ENCODE measurements at places on chromosomes 3 and 15.

GRCh38 chr3:62332835-62333244, 40.5 kb downstream of the FEZF2 start:
- peak; percentile 47 for DNase-seq

- DNase-seq: peak; percentile 39
Measured at GRCh38 chr15:66294157-66294931, 976 bp downstream of the DIS3L start.

DNA sequence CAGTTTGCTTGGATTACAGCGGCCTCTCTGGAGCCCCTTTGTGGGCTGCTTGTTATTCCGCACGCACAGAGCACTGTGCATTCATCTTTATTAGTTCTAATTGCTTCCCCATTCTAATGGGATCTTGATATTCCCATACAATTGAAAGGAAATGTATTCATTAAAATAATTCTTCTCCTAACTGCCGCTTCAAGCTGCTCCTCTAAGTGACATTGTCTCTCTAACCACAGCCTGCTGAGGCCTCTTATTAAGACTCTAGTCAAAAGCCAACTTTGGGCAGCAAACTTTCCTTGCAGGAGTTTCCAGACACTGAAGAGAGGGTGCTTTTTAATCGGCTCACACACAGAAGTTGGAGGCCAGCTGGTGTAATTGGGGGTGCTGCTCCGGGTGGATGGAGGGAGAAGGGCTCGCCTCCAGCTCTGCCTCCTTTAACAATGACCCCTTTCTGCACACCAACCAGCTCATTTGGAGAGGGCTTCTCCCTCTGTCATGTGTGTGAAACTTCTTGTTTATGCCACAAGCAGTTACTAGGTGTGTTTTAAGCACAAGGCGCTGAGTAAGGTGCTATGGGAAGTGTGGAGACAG, 5.6 kb upstream of the MAGEF1 start:
- DNase-seq: no peak

GRCh38 chr3:52026041-52026440, 30.3 kb downstream of the DUSP7 start:
- DNase-seq: peak; percentile 95

- DNase-seq: peak; percentile 68
Measured at GRCh38 chr3:136893848-136894443, 31.9 kb downstream of the NCK1 start.

- no peak for DNase-seq
Measured at GRCh38 chr3:195187609-195188425, 83.1 kb downstream of the XXYLT1 start.

- DNase-seq: no peak
Measured at GRCh38 chr15:47293466-47294162, 423.7 kb upstream of the SEMA6D start.

GRCh38 chr3:33007776-33008175, 56.3 kb downstream of the CCR4 start:
- no peak for DNase-seq

DNA sequence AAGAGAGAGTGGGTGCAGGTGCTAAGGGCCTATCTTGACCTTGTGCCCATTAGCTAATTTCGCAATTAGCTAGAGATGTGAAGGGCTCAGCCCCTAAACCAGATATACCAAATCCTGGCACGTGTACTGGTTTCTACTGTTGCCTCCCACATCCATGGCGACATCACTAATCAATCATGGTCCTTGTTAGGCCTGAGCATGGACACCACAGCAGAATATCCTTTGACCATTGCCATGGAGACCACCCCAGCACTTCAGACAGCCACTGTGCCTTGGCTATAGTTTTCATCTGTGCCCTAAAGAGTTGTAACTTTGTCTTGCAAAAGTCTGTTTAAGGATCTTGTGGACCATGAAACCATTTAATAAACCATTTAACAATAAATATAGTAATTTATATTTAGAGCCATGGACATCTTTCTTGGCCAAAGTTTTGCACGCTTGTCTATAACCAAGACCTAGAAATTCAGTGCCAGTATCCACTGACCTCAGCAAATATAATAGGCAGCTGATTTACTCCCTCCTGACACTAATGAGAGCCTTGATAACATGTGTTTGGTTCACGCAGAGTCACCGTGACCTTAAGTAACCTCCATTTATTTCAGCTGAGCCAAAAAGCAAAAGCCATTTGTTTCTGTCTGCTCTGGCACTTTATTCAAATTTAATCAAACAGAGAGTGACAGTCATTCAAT, 43.4 kb downstream of the COLQ start:
- no peak for DNase-seq

DNA sequence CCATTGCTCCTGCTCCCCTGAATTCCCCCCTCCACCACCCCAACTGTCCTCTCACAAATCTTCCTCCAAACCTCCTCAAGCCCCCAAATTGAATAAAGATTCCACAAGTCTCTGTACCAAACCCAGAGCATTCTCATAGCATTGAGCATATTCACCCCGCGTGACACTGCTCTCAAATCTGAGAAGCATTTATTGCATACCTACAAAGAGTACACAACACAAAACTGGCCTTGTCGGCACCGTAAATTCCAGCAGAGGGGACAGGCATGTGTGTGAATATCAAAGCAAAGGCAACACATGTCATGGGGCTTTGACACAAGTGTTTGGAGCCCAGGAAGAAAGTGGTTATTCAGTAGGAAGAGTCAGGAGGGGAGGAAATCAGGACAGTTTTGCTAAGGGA, 2.6 kb downstream of the CLDN18 start:
- no peak for DNase-seq

- no peak for DNase-seq
Measured at GRCh38 chr15:85280203-85280602, 100.2 kb upstream of the AKAP13 start.

GRCh38 chr15:32942401-32942841, 224.6 kb downstream of the GREM1 start:
- DNase-seq: no peak

DNA sequence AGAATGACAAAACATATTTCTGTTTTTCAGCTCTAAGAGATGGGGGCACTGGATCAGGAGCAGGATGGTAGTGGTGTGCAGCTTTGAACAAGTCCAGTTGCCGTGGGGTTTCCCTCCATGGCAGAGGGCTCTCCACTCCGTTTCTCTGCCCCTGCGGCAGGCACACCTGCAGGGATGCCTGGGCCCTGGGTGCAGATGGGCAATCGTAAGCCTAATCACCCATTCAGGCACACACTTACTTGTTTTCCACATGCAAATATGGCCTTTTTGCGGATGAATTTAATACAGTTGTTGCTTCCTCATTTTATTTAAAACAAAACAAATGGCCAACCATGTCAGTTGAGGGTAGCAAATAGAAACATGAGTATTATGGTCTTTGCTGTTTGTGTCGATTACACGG, 85.1 kb downstream of the LPP start:
- no peak for DNase-seq

DNA sequence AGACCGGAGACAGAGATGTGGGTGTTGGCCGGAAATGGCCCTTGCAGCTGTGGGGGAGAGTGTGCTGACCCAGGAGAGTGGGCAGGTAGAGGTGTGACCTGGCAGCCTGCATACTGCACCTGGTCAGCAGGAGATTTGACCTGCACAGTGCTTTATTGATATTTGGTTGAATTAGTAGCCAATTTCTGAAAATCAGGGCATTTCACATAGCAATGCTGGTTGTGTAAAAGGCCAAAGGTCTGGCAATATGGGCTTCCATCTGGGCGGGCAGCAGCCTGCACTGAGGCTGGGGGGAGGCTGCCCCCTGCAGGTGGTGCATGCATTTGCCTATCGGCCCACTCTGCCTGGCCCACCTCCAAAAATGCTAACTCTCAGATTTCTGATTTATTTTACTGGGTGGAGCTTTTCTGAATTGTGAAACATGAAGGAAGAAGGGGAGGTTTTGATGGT, 9.4 kb upstream of the MGLL start:
- peak; percentile 55 for DNase-seq

GRCh38 chr3:65500398-65501306, 538.1 kb downstream of the MAGI1 start:
- no peak for DNase-seq

DNA sequence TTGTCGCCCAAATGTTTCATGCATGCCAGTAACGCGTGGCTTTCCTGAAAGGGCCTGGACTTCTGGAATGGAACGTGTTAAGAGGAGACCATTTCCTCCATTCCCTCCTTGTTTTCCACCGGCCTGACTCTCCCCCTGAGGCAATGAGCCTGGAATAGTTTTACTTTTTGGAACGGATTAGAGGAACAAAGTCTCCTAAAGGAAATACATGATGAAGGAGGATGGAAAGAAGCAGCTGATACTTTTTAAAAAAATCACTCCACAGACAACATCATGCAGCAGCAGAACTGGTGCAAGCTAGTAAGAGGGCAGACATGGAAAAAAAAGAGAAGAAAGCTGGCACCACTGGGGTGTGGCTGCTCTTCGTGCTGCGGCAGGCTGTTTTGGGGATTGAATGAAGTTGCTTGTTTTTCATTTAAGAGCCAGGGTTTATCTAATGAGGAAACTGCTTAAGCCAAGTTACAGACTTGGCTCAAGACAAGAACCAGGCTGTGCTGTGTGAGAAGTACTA, 3.6 kb upstream of the KBTBD12 start:
- DNase-seq: no peak

- no peak for DNase-seq
Measured at GRCh38 chr3:156764751-156765150, 61.4 kb upstream of the LEKR1 start.

DNA sequence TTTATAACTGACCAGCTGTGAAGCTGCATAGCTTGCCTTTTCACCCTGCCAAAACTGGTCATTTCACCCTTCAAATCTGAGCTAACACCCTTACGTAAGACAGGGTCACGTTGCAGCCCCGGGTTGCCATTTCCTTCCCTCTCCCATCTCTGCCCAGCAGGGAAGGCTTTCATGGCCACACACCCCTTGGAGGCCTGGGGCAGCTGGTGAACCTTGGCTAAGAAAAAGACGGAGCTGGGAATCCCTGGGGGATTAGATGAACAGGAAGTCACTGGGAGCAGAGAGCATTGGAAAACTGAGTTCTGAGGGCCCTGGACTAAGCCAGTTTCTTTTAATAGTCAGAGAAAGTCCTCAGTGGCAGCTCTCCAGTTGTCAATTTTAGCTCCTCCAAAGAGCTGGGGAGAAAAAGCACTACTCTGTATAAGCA, 67.8 kb downstream of the TTC23 start:
- DNase-seq: peak; percentile 84

- DNase-seq: no peak
Measured at GRCh38 chr3:61080737-61081445, 170.4 kb downstream of the FHIT start.

DNA sequence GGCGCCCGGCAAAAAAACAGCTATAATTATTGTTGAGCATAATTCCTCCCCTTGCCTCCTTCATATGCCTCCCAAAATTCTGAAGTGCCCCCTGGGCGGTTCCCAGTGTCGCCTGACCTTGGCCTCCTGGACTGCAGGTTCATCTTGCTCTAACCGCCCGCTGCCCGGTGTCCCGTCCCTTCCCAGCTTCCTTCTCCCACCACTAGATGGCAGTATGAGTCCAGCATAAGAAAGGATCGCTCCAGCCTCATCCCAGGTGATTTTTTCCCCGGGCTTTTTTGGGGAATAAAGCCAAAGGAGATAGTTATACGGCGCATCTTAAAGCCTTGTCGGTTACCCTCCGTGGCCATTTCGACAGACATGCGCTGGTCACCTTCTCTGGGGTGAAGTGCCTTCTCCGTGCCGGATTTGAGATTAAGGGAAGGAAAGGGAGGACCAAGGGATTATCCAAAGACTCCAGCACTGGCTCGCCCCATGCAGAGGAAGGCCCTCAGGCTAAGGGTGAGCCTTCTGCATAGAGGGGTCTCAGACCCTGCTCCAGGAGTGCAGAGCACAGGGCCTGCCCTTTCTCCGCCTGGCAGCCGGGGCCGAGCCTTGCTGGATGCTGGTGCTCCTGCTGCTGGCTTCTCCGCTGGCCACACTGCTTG, 45.8 kb upstream of the TRA2B start:
- peak; percentile 86 for DNase-seq

DNA sequence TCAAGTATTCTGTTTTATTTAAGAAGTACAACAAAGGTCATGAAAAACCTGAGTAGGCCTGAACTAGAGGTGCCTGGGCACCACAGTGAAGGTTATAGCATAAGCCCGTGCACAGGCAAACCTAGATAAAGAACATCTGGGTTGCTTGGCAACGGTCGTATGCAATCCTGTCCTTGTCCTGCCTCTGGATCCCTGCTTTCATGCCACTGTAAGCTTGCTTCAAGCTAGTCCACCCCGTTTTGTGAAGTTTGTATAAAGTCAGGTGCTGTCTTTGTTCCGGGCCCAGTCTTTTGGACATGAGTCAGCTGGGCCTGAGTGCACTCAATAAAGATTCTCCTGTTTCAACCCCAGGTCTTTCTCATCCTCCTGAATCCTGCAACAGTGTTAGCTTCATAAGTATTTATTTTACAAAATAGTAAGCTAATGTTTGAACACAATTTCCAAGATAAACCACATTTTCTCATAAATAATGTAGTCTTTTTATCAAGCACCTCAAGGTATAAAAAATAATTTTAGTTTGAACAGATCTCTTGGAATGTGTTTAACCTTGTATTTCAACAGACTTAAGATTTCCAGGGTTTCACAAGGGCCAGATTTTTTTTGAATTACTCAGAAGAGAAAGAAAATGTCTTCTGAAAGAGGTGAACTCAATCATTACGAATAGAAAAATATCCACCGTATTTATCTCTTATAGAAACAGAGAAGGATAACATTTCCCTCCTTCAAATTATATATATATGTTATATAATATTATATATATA, 14.3 kb upstream of the SLC9C1 start:
- peak; percentile 92 for DNase-seq

GRCh38 chr3:112097378-112097777, 11.2 kb downstream of the C3orf52 start:
- DNase-seq: peak; percentile 15

DNA sequence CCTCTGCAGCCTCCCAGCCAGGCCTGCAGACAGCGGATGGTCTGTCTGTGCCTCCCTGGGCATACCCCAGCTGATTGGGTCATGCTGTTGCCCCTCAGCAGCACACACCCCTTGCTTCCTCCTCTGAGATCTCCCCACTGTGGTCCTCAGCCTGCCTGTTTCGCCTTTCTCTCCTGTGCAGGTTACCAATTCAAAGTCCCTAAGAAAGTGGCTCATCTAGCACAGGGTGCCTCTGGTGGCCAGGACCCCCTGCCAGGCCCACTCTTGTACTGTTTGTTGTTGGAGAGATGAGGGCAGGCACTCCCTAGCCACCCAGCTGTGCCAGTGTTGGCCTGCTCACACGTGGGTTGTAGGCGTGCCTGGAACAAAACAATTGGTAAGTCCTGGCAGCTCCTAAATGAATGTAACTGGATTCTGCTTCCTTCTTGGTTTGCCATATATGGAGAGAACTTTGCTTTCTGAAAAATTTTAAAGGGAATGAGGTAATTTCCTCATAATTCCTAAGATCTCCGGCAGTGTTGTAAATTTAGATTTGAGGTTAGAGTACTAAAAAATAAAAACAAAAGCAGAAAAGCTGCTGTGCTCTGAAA, 213.2 kb upstream of the IL12A start:
- peak; percentile 35 for DNase-seq

Measured in NCI-H82 (cell line).